ENCODE measurements at places on chromosomes 5 and 9.

- DNase-seq: no peak
These were observed 62.3 kb downstream of the LHFPL2 start for GRCh38 chr5:78586251-78586650.

DNA sequence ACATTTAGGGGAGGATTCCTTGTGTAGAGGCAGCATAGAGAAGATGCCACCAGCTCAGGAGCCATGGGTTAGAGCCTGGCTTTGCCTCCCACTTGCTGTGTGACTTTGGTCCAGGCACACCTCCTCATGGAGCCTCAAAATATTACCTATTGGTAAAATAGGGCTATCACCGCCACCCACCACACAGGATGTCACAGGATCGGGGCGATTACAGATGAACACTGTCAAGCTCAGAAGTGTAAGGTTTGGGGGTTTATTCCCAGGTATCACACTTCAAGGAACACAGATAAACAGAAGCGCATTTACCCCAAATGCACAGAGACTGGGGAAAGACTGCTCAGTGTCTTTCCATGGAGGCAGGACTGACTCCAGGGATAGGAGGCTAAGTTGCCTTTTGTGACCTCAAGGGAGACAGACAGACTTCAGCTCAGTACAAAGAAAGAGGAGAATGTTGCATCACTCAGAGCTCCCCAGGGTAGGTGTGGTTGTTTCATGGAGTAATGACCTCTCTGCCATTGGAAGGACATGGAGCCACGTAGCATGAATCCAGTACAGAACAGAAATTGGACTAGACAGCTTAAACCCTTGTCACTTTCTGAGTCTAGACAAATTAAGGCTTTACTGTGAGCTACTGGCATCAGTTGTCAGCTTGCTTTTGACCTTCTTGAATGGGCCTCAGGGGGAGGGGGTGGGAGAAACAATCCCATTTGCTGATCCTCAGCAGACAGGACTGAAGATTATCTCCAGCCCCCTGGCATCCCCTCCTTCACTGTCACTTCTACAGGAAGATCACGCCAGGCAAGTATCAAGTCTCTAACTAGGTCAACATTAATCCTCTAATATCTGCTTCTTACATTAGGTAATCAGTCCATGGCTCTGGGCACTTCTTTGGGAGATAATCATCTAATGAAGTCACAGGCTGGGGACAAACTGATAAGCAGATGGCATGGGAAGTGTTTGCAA lies 6.5 kb downstream of the TRAF1 start:
- no peak for DNase-seq

- DNase-seq: no peak
These were observed 255.9 kb downstream of the FSTL4 start for GRCh38 chr5:133356396-133356983.

- DNase-seq: no peak
These were observed 346.8 kb downstream of the TRIM36 start for GRCh38 chr5:114822863-114823262.

GRCh38 chr9:38308136-38308535 lies 84.4 kb upstream of the ALDH1B1 start:
- no peak for DNase-seq

DNA sequence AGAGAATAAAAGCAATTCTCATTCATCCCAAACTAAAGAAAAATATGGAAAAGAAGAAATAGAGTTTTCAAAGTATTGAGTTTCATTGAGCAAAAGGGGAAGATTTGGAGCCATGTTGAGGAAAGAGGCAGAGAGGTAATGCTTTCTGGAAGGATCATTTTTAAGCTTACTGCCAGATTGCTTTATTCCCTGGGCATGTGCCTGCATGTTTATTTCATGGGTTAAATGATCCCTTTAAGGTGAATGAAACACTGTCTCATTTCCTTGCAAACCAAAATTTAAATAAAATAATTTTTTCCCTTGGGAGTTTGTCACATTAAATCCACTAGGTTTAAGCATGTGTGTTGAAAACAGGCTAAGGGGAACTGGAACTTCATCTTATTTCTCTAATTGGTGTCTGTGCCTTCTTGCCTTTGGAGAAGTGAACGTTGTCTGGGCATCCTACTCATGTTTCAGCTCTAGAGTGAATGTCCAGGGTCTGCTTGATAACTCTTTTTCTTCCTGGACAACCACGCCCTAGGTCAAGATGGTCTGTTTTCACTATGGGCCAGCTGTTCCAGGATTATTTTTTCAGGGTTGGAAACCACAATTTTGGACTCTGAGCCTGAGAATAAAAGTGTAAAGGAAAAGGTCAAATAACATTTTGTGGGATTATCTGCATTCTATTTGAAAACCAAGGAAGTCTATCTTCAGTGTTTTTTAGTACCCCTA lies 114.1 kb upstream of the ELL2 start:
- no peak for DNase-seq

- DNase-seq: no peak
These were observed 198.8 kb downstream of the AUH start for GRCh38 chr9:91162784-91163443.

DNA sequence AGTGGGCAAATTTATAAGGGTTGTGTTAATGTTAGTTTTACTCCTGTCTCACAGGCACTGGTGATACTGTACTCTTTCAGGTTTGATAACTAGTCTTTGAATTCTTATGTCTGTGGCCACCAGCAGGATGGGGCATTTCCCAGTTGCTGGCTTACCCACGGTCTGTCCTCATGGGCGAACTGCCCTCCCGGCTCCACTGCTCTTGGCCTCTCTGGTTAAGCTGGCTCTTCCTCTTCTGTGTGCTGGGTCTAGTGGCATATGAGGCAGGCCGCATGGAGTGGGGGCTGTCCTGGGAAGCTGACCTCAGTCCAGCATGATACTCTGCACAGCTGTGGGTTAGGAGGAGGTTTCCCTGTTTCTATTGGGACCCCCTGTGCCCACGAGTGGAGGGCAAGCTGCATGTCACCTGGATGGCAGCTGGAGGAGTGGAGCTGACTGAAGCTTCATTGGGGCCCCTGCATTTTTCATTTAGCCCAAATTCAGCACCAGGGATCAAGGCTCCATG lies 19.5 kb downstream of the PHF2 start:
- no peak for DNase-seq

- no peak for DNase-seq
These were observed 101.8 kb downstream of the CCDC192 start for GRCh38 chr5:127804886-127805426.

GRCh38 chr5:3195994-3196393 lies 399.6 kb upstream of the IRX1 start:
- no peak for DNase-seq

- DNase-seq: no peak
These were observed 8.7 kb upstream of the B4GALT1 start for GRCh38 chr9:33175649-33176325.

DNA sequence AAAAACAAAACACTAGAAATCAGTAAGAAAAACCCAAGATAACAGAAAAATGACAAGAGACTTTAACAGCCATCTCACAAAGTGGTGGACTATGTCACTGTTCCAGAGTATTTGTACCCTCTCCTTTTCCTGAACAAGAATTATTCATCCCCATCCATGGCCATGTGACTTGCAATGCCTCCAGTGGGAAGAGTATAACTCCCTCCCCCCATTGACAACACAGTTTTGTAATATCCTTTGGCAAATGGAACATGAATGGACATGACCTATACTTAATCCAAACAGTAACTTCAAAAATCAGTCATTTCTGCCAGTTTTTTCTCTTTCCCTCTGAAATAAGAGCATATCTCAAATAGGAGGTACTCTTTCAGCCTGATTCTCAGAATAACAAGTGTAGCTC lies 33.9 kb downstream of the PTBP3 start:
- no peak for DNase-seq

DNA sequence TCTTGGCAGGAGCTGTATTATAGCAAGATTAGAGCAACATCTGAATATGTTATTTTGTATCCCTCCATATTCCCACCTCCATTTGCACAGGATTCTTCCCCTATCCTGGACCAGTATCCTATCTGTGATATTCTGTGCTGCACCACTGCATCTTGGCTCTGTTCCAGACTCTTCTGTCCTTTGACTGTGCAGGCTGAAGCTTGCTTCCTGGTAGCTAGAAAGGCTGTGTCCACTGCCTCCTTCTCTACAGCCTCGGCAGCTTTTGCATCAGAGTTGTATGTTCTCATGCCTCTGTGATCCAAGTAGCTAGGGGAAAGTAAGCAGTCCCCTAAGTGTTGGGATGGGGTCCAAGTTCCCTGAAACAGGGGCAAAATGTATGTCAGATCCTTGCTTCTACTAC lies 104.1 kb downstream of the GAS1 start:
- no peak for DNase-seq

GRCh38 chr5:108148715-108149139 lies 233.2 kb downstream of the FBXL17 start:
- DNase-seq: no peak

- no peak for DNase-seq
These were observed 101.2 kb downstream of the AOPEP start for GRCh38 chr9:94827584-94828304.

- no peak for DNase-seq
These were observed 19.3 kb downstream of the OTULINL start for GRCh38 chr5:14600846-14601245.

GRCh38 chr9:130368631-130369103 lies 76.1 kb upstream of the ASS1 start:
- DNase-seq: no peak

DNA sequence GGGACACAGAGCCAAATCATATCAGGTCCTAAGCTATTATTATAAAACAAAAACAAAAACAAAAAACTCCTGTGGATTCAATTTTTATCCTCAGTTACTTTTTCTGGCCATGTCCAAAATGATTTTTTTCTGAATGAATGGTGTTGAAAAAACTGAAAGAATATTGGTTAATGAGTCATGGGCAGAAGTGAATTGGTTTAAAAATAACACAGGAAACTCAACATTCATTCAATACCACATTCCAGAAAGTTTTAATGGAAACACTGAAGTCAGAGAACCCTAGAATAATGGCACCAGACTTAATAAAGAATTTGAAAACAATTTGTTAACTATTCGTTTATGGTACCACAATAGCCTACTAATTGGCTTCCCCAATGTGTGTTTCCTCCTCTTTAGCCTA lies 102.4 kb upstream of the CDH9 start:
- DNase-seq: no peak

- DNase-seq: no peak
These were observed 22.0 kb downstream of the SLC36A1 start for GRCh38 chr5:151469386-151469785.

GRCh38 chr5:19001539-19001938 lies 986.5 kb downstream of the CDH18 start:
- DNase-seq: no peak

GRCh38 chr9:81890104-81890503 lies 38.1 kb upstream of the SPATA31D4 start:
- DNase-seq: no peak

GRCh38 chr9:37251452-37251851 lies 131.1 kb downstream of the ZCCHC7 start:
- no peak for DNase-seq

DNA sequence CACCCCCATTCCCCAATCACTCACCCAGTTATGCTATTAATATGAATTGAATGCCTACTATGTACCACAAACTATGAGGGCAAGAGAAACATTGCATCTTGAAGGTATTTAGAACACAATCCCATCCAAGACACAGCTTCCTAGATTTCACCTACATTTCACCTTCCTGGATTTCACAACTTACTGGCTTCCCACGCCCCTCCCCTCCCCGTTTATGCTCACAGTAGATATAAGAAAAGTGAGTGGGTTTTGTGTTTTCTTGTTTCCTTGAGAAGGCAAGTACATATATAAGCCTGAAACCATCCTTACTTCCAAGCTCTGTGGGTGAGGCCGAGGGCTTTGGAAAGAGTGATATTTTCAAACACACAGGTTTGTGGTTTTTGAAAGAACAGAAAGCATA lies 465.0 kb downstream of the BNC2 start:
- no peak for DNase-seq

DNA sequence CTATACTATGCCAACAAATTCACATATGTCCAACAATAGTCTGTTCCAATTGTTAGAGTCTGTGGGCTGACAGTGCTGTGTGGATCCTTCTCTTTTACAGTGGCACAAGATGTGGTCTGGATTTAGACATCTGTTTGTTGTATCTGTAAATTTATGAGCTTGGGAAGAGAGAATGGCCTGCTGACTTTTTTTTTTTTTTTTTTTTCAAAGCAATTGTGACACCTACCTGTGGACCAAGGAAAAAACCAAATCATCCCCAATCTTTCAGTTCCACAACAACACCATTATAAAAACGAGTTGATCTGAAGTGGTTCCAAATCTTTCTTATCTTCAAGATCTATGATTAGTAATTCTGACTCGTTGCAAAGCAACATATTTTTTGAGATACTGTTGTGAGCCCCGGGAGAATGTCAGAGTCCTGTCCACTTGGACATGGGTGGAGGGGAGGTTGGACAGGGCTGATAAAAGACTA lies 4.9 kb downstream of the IRX2 start:
- no peak for DNase-seq

DNA sequence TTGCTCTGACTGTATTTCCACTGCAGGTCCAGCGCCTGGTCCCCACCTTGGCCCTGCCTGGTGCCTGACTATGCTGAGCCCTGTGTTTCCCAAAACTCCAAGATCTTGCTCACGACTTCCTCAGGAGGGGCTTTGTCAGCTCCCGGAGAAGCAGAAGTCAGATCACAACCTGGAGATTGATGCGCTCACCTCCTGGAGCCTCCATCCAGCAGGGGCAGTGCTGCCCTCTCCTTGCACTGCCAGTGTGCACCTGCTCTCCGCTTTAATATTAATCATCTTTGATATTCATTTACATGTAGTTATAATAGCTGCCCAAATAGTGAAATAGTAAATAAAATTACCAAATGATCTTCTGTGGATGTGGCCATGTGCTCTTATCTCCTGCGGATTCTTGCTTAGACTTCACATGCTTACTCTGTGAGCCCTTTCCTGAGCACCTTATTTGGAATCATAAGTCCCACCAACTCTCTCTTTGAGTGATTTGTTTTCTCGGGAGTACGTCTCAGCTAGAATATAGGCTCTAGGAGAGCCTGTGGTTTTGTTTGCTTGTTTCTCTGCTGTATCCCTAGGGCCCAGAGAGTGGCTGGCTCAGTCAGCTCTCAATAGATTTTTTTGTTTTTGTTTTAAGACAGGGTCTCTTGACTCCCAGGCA lies 17.4 kb downstream of the MAML1 start:
- DNase-seq: no peak

DNA sequence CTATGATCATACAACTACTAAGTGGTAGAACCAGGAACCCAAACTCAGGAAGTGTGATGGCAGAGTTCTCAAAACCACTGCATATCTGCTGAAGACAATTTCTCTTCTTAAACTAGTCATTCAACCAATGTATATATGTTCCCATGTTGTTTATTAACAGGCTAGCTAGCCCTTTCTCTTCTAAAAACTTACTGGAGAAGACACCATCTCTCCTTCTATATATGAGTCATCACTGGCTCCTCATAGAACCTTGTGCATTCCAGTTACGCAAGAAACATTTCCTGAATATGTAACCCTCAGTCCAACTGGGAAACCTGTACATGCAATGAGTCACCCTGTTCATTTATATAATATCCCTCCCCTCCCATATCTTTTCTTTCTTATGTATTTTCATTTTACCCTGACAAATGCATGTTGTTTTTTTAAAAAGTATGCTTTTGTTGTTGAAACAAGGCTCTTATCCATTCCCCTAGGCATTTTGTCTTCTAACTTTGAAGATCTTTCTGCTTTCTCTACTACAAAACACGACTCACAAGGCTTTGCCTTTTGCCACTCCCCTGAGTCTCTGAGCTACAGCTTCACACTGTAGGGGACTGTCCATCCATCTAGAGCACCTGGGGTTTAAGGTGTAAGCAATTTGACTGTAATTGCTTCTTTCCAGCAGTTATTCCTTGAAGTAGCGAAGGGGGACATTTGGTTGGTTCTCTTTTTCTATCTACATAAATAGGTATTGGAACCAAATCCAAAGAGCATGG lies 119.5 kb downstream of the ANXA1 start:
- no peak for DNase-seq

GRCh38 chr5:26326153-26326759 lies 712.1 kb downstream of the CDH9 start:
- no peak for DNase-seq
